ENCODE measurements at places on chromosomes 3 and 15.

GRCh38 chr15:33864360-33865075, 103.8 kb upstream of the CHRM5 start:
- peaks cover 1% of the 10 kb centered on the region for H3K36me3 ChIP-seq
- H3K4me1 ChIP-seq = peaks cover 1% of the 10 kb centered on the region
- no peaks in the 10 kb centered on the region for H3K27me3 ChIP-seq
- H3K4me3 ChIP-seq = no peak overlapping the region
- DNase-seq = no peak
- H3K27ac ChIP-seq = no peak overlapping the region

GRCh38 chr3:149908424-149908957, 62.2 kb downstream of the PFN2 start:
- no peak overlapping the region for H3K4me3 ChIP-seq
- H3K36me3 ChIP-seq = peaks cover 7% of the 10 kb centered on the region
- H3K4me1 ChIP-seq = no peaks in the 10 kb centered on the region

DNA sequence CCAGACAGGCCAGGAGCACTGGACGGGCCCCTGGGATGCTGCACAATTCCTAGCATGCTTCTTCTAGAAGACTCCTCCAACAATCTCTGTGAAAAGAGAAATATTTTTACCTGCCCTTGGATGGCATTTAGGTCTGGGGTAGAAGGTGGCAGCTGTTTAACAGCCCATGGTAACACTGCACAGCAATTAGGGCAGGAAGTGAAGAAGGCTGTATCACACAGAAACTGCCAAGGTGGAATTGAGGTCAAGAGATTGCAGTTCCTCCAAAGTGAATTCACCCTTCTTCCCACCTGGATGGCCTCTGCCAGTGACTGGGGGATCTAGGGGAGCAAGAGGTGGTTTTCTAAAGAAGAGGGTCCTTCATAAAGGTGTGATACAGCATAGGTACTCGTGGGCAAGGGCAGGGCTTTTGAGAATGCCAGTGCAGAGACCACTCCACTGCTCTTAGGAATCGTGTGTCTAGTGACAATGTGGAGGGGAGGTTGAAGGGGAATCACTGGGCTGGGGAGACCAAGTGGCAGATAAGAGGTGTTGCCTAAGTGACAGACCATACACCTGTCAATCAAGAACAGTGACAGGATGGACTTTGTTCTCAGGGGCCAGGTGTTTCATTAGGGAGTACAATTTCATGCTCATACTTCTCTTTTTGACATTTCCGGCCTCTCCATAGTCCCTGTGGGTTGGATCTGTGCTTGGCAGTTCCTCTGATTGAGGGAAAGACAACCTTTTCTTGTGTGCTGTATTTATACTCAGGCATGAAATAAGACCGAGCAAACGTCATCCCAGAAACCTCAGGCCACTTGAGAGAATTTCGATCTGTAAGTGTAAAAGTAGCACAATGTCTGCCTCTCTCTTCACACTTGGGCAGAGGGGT, 83.5 kb upstream of the BCL6 start:
- no peaks in the 10 kb centered on the region for H3K27me3 ChIP-seq
- peak overlapping the region; percentile 38 for H3K4me3 ChIP-seq
- no peak for DNase-seq
- H3K36me3 ChIP-seq = peaks cover 11% of the 10 kb centered on the region
- H3K27ac ChIP-seq = peak overlapping the region; percentile 80
- peaks cover 29% of the 10 kb centered on the region for H3K4me1 ChIP-seq

GRCh38 chr15:34064438-34064837, 25.4 kb upstream of the AVEN start:
- no peaks in the 10 kb centered on the region for H3K36me3 ChIP-seq
- H3K4me3 ChIP-seq = no peak overlapping the region
- peaks cover 2% of the 10 kb centered on the region for H3K27me3 ChIP-seq

DNA sequence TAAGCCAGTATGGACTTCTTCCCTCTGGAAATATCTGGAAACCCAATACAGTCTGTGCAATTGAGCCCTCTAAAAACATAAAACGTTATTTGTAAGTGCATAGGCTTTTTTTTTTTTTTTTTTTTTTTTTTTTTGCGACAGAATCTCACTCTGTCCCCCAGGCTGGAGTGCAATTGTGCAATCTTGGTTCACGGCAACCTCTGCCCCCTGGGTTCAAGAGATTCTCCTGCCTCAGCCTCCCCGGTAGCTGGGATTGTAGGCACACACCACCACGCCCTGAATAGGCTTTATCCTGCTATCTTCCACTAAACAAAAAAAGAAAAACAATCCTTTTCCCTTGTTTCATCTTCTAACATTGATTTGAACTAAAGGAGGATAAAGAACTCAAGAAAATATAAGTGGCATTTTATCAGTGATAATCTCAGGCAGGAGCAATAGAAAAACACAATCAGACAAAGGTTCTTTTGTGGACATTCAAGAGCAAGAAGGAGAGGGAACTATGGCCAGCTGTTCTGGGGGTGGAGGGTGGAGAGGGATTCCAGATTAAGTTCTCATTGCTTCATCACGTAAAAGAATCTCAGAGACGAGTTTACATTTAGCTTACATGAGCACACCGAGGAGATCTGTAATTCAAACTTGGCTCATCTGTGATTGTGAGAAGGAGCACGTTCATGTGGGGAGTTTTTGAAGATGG, 68.6 kb downstream of the ITGB5 start:
- H3K27me3 ChIP-seq = peaks cover 7% of the 10 kb centered on the region
- no peak for DNase-seq
- no peak overlapping the region for H3K4me3 ChIP-seq
- H3K36me3 ChIP-seq = no peaks in the 10 kb centered on the region
- H3K27ac ChIP-seq = no peak overlapping the region
- H3K4me1 ChIP-seq = no peaks in the 10 kb centered on the region

- H3K27ac ChIP-seq = peak overlapping the region; percentile 35
- peaks cover 55% of the 10 kb centered on the region for H3K4me1 ChIP-seq
- H3K4me3 ChIP-seq = peak overlapping the region; percentile 14
- DNase-seq = no peak
- no peaks in the 10 kb centered on the region for H3K27me3 ChIP-seq
Observed at GRCh38 chr15:31389576-31389975, 62.9 kb downstream of the KLF13 start.

- H3K27me3 ChIP-seq = peaks cover 22% of the 10 kb centered on the region
- no peak overlapping the region for H3K4me3 ChIP-seq
- no peak for DNase-seq
- H3K27ac ChIP-seq = no peak overlapping the region
- no peaks in the 10 kb centered on the region for H3K36me3 ChIP-seq
Observed at GRCh38 chr15:62301993-62302675, 137.0 kb upstream of the C2CD4B start.

DNA sequence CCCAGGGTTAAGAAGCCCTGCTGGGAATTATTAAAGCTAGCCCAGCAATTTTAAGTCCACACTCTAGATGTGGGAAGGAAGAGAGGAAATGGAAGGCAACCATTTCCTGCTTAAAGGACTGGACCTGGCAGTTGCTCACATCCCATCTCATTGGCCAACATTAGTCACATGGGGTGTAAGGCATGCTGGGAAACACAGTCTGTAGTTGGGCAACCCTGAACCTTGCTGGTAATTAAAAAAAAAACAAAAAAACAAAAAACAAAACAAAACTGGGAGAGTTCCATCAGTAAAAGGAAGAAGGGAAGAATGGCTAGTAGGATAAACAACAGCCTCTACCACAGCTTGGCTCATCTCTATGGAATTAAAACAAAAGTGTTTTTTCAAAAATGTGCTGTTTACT, 136.0 kb downstream of the VGLL4 start:
- H3K27me3 ChIP-seq = no peaks in the 10 kb centered on the region
- no peak overlapping the region for H3K27ac ChIP-seq
- DNase-seq = no peak

- H3K4me1 ChIP-seq = peaks cover 26% of the 10 kb centered on the region
- H3K27me3 ChIP-seq = peaks cover 12% of the 10 kb centered on the region
- no peak for DNase-seq
- H3K36me3 ChIP-seq = peaks cover 24% of the 10 kb centered on the region
- H3K27ac ChIP-seq = peak overlapping the region; percentile 98
Observed at GRCh38 chr3:48715174-48715800, 1.7 kb downstream of the IP6K2 start.

DNA sequence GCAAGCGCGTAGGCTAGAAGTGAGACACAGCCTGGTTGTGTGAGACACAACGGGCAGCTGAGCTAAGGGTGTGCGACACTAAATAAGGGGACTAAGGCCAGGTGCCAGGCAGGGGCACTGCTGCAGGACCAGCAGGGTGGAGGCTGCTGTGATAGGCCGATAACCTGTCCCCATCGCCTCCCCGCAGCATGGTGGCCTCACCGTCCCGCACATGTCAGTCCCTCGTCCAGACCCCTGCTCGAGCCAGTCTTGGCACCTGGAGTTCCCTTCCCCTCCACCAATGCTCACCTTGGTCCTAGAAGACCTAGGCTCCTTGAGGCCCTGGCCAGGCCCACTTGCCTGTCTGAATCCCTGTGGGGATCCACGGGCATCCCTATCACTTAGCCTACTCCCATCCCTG, 96.1 kb downstream of the HMG20A start:
- no peaks in the 10 kb centered on the region for H3K36me3 ChIP-seq
- H3K27me3 ChIP-seq = peaks cover 2% of the 10 kb centered on the region
- no peaks in the 10 kb centered on the region for H3K4me1 ChIP-seq
- H3K27ac ChIP-seq = no peak overlapping the region

- no peak for DNase-seq
- H3K4me3 ChIP-seq = no peak overlapping the region
- no peaks in the 10 kb centered on the region for H3K36me3 ChIP-seq
- H3K4me1 ChIP-seq = no peaks in the 10 kb centered on the region
- H3K27me3 ChIP-seq = no peaks in the 10 kb centered on the region
Observed at GRCh38 chr3:55006244-55006676, 78.4 kb upstream of the LRTM1 start.

DNA sequence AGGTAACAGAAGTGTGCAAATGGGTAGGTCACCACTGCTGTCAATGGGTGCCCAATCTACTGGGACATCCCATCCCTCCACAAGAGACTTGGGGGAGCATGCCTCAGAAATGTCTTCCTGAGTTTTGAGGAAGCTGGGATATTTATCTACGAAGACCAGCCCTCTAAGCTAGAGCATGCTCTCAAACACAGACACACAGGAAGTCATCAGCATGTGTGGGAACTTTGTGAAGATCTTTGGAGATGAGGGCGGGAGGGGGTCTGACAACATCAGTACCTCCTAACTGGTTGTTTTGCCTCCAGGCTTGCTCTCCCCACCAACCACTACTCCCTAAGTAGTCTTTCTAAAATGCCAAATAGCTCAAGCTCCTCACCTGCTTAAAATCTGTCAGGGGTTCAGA, 3.5 kb upstream of the MEF2A start:
- H3K27me3 ChIP-seq = peaks cover 12% of the 10 kb centered on the region
- no peaks in the 10 kb centered on the region for H3K36me3 ChIP-seq
- H3K4me3 ChIP-seq = no peak overlapping the region
- H3K27ac ChIP-seq = no peak overlapping the region
- no peak for DNase-seq

DNA sequence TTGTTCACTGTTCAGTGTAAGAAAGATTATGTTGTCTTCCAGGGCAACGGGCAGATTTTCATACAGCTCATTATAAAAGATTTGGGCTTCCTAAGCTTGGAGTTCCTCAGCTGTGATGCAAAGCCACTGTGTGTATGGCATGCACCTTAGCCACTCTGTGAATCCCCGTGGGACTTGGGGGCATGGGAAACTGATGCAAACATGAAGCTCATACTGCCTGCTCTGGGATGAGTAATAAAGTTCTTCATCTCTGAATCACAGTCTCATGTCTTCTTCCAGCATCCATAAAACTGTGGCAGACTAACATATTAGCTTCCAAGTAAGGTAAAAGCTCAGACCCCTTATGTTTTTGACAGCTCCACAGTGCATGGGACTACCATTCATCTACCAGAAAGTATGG, 154.3 kb upstream of the RORA start:
- no peaks in the 10 kb centered on the region for H3K4me1 ChIP-seq
- peaks cover 9% of the 10 kb centered on the region for H3K27me3 ChIP-seq
- no peaks in the 10 kb centered on the region for H3K36me3 ChIP-seq

DNA sequence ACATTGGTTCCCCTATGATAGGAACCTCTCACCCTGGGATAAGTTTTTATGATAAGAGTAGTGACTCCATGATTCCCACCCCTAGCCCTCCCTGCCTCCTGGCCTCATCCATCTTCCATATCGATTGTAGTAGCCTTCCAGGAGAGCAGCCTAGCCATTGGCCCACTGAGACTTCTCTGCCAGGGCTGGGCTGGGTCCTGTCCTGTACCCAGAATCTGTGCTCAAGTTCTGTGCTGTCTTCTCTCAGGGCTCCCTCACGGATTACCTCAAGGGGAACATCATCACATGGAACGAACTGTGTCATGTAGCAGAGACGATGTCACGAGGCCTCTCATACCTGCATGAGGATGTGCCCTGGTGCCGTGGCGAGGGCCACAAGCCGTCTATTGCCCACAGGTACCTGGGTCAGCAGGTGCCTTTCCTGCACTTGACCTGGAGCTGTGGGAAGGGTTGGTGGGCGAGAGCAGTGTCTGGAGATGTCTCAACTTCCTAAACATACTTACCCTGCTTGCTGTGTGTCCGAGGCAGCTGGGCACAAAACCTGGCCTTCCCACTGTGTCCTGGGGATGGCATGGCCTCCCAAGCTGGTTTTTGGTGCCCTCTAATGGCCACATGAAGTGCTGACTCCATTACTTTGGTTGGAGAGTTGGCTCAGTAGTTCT, 16.6 kb upstream of the EXOG start:
- no peaks in the 10 kb centered on the region for H3K4me1 ChIP-seq
- no peaks in the 10 kb centered on the region for H3K36me3 ChIP-seq
- peak; percentile 43 for DNase-seq
- H3K4me3 ChIP-seq = no peak overlapping the region
- H3K27ac ChIP-seq = no peak overlapping the region

- peak; percentile 73 for DNase-seq
- H3K4me1 ChIP-seq = peaks cover 13% of the 10 kb centered on the region
- peaks cover 2% of the 10 kb centered on the region for H3K36me3 ChIP-seq
- peak overlapping the region; percentile 50 for H3K4me3 ChIP-seq
Observed at GRCh38 chr15:70299931-70300869, 202.5 kb upstream of the TLE3 start.

- no peak for DNase-seq
- peaks cover 35% of the 10 kb centered on the region for H3K27me3 ChIP-seq
Observed at GRCh38 chr3:186413615-186414415, 51.8 kb upstream of the DGKG start.

DNA sequence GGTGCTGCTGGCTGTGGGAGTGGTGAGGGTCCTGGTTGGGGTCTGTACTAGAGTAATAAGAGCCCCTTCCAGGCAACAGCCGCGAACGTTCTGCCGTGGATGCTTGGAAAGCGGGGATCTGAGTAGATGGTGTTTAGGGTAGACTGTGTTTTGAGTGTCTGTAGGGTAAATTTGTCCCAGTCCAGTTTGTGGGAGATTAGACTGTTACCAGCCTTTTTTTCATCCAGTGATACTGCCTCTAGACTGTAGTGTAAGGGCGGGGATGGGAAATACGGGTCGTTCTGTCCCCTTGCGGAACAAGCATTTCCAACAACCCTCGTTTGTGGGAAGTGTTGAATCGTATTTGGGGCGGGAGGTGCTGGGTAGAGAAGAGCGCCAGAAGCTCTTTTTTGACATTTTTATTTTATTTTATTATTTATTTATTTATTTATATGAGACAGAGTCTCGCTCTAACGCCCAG, 424 bp downstream of the HAUS2 start:
- H3K27me3 ChIP-seq = no peaks in the 10 kb centered on the region
- peak overlapping the region; percentile 98 for H3K4me3 ChIP-seq
- no peak for DNase-seq
- H3K27ac ChIP-seq = peak overlapping the region; percentile 99
- H3K36me3 ChIP-seq = peaks cover 19% of the 10 kb centered on the region

- no peak overlapping the region for H3K4me3 ChIP-seq
- no peak overlapping the region for H3K27ac ChIP-seq
- H3K36me3 ChIP-seq = peaks cover 3% of the 10 kb centered on the region
- no peaks in the 10 kb centered on the region for H3K4me1 ChIP-seq
- H3K27me3 ChIP-seq = no peaks in the 10 kb centered on the region
Observed at GRCh38 chr3:4943549-4943948, 35.7 kb upstream of the BHLHE40 start.

Data from activated naive CD8-positive, alpha-beta T cell treated with anti-CD3 and anti-CD28 coated beads, Interleukin-2, amount 10 ng/mL, durations not matched to agents 7 days and 5 days (primary cell).